ENCODE measurements at places on chromosomes 6 and 20. TPM values are rescaled to one million over a fixed set of nuclear protein-coding genes. Genes with fewer than 3 reads are reported as not detected.

GRCh38 chr6:83365931-83366330 is 64.9 kb downstream of the ME1 start:
- H3K27me3 ChIP-seq = no peaks in the 10 kb centered on the region
- no peak overlapping the region for H3K27ac ChIP-seq
- H3K36me3 ChIP-seq = peaks cover 5% of the 10 kb centered on the region
- H3K4me3 ChIP-seq = no peak overlapping the region

DNA sequence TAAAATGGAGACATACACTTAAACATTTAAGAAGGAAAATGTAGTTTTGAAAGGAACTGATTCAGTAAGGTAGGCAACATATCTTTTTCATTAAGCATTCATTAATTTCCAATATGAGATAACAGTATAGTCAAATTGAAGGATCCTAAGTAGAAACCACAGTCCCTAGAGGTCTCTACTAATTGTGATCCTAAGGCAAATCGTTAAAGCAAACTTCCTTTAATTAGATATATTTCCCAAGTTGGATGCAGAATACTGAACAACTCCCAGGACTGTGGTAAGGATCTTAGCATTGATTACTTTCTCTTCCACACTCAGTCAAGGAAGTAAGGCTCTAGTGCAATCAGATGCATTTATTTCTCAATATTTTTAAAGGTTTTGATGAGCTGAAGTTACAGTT is 604.1 kb upstream of the GJE1 start:
- no peak for DNase-seq
- no peaks in the 10 kb centered on the region for H3K27me3 ChIP-seq
- H3K27ac ChIP-seq = no peak overlapping the region
- H3K4me1 ChIP-seq = no peaks in the 10 kb centered on the region
- H3K4me3 ChIP-seq = no peak overlapping the region
- no peaks in the 10 kb centered on the region for H3K36me3 ChIP-seq

Gene FRS3
- total RNA-seq = 7.1 TPM

Gene CRISP2
- not detected for total RNA-seq

DNA sequence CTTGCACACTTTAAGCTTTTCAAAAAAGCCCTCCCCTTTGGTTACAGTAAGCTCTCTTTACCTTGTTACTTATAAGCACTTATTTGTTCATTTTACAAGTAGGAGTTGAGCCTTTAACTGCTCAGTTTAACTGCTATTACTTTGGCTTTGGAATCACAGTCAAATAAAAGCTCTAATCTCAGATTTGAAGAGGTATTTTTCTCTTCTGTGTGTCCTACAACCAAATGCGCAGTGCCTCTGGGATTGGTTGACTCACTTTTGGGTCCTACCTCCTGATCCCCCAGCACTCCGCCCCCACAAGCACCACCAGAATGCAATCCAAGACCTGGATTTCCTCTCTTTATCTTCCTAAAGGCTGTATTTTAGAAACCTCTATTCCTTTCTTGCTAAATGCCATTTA is 2.5 kb downstream of the NCOA7 start:
- peaks cover 21% of the 10 kb centered on the region for H3K4me1 ChIP-seq
- peak overlapping the region; percentile 13 for H3K4me3 ChIP-seq
- H3K36me3 ChIP-seq = no peaks in the 10 kb centered on the region
- peak overlapping the region; percentile 32 for H3K27ac ChIP-seq

DNA sequence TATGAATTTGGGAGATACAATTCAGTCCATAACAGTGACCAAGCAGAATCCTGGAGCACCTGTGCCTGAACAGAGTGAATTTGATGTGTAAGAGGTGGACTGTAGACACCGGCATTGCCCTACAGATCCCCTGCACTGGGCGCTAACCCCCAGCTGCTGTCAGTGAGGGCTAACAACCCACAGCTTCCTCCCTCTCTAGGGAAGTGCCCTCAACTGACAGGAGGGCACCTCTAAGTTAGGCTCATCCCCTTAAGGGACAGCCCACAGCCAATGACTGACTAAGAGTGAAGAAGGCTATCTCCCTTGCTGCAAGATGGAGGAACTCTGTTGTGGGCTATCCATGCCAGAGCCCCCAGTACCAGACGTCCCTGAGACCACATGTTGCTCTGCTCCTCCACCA is 15.3 kb upstream of the BPIFB1 start:
- no peaks in the 10 kb centered on the region for H3K27me3 ChIP-seq
- DNase-seq = no peak
- no peaks in the 10 kb centered on the region for H3K36me3 ChIP-seq
- H3K4me3 ChIP-seq = no peak overlapping the region
- H3K4me1 ChIP-seq = no peaks in the 10 kb centered on the region

Gene ACSS1
- 36.6 TPM for total RNA-seq
